CD4-positive, alpha-beta T cell treated with Interleukin-15 for 1 hour (primary cell): ENCODE measurements at places on chromosomes 12 and 14.
A peak's percentile ranks its signal among the peaks of the same experiment; 100 is the strongest.

DNA sequence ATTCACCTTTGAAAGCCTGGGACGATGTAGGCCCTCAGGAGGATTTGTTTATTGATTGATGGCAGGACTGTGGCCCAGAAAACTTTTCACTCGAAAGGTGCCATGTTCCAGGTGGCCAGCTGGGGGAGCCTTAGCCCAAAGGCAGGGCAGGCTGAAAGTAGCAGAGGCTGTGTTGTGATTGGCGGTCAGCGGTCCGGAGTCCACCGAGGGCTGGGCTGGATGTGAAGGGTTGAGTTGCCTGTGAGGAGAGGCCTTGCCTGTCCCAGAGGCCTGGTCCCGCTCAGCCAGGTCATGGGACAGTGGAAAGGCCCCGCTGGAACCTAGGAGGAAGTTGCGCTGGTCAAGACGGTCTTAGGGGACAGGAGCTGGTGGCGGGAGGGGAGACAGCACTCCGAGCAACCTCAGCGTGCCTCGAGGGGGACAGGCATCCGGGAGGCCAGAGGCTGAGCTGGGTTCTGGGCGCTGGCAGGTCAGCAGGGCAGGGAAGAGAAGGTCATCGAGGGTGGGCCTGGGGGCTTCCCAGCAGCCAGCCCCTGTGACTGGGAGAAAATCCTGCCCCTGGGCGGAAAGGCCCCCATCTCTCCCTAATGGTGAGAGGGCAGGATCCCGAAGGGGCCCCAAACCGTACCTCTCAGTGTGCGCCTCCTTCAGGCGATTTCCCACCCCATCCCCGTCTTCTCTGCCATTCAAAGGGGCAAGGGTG lies 26.3 kb downstream of the CMA1 start:
- DNase-seq, result peak; percentile 45

DNA sequence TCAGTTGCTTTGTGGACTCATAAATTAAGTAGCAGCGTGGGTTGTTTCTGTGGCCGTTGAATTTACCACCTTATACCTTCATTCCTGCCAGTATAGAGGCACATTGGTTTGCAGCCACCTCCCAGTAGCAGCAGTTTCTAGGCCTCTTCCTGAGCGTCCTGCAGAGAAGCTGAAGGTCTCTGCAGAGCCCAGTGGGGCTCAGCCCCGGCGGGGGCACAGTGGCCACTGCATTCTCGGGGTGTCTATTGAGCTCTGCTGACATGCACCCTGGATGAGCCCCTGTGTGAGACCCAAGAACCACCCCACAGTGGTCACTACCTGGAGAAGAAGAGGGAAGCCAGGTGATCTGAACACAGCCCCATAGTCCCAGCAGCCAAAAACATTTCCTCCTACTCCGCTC lies 57.7 kb upstream of the DYNC1H1 start:
- DNase-seq, result no peak

DNA sequence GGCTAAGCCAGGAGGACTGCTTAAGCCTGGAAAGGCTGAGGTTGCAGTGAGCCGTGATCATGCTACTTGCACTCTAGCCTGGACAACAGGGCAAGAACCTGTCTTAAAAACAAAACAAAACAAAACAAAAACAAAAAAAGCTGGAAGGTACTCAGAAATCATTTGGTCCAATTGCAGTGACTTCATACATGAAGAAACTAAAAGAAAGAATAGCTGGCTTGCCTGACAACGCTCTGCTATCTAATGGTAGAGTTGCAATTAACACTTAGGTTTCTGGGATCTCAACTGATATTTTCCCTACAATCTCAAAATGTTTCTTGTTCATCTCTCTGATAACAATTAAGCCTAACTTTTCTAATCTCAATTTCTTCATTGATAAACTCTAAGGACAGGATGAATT lies 13.7 kb downstream of the EEA1 start:
- no peak for DNase-seq

GRCh38 chr12:12456637-12457036 lies 99.8 kb downstream of the BORCS5 start:
- DNase-seq, result no peak

GRCh38 chr14:61877035-61877390 lies 114.8 kb downstream of the SNAPC1 start:
- DNase-seq, result no peak

DNA sequence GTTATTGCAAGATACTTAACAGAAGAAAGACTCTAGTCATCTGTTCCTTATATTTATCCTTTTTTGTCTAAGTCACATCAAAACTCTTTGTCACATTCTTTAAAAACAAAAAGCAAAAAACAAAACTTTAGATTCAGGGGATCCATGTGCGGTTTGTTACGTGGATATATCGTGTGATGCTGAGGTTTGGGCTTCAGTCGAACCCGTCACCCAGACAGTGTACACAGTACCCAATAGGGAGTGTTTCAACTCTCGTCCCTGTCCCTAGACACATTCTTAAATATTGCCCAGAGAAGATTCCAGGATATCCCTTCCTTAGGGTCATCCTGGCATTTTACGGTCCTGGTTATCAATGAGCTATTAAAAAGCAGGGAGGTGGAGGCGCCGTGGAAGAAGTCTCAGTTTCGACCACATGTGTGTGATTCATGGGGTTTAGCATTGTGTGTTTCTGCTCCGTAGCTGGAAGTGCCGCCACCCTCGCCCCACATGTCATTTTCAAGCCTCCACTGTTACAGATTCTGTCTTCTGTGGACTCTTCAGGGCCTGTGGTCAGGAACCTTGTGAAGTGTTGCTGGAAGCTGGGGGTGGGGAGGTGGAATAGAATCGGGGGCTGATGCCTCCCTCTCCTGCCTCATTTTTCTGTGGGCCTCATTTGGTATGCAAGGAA lies 19.9 kb downstream of the CCND2 start:
- DNase-seq, result no peak
